ENCODE measurements at places on chromosomes 1 and 21.

DNA sequence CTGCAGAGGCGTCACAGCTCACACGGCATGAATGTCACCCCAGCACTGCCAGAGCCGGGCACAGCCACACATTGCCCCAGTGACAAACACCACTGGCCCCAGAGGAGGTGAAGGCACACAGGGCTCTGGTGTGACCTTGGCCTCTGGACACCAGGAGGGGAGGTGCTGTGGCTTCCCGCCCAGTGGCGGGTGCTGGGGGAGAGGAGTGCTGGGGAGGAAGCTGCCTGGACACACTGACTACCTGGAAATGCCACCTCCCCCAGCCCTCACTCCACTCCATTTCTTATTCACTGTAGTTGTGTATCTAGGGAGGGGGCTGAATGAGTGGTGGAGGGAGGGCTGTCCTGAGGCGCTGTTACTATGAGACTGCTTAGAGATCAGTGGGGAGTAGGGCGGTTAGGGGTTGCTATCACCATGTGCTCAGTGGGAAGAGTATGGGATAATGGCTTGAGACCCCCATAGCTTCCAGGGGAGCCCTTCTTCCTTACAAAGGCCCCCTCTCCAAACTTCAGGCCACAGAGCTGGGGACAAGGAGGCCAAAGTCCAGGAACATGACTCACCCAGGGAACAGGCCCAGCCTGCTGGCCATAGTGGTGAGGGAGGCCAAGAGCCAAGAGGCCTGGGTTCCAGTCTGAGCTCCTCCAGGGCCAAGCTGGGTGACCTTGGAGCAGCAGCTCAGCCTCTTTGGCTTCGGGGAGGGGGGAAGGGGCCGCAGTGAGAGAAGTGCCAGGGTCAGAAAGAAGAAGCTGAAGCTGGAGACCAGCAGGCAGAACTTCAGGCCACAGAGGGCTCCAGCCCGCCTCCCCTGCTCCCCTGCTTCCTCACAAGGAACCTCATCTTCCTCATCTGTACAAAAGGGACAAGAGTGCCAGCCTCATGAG, 40.1 kb downstream of the AHDC1 start:
- no peak for DNase-seq

DNA sequence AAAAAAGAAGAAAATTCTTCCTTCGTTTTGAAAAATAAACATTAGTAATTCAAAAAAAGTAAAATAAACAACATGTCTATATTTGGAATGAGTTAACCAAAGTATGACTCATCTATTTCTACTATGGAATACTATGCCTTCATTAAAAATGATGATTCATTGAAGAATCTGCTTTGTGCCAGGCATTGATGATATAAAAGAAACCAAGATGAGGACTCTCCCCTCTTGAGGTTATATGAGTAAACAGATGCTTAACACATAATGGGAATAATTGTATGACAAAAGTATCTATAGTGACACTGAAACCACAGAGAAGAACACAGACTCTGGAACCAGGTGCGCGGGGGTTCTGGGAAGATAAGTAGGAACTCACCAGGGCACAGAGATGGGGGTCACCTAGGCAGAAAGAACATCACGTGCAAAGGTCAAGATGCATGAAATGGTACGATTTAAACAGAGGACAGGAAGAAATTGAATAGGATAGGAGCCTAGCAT, 18.8 kb downstream of the ELF3 start:
- DNase-seq, result no peak

DNA sequence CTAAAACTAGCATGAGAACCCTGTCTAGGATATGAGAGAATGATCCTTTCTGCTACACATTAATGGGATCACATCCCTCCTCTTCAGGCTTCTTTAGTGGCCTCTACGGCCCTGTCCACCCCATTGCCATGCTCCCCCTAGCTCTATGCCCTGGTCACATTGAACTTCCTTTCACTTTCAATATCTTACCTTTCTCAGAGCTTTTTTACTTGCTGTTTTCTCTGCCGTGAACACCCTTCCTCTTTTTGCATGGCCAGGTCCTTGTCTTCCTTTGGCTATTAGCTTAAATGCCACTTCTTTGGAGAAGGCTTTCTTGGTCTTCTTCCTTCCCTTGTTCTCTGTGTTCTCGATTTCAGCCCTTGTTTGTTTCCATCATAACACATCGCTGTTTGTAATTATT, 97.4 kb downstream of the GIPC2 start:
- no peak for DNase-seq

GRCh38 chr1:216653001-216653400, 70.2 kb downstream of the ESRRG start:
- no peak for DNase-seq

DNA sequence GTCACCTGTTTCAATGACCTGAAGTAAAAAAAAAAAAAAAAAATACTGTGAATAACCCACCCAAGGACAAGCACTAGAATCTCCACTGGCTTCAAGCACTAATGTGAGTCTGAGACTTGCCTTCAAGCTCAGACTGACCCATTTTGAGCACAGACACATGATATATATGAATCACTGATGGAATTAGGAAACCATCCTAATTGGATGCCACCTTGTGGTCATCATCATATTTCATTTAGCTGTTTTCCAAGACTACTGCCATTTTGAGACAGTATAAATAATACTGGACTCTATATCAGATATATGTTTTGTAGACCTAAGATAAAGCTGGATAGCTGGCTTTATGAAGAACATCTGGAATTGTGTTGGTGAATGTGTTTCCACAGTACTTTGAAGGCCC, 1232.0 kb downstream of the KCNT2 start:
- DNase-seq, result no peak

- DNase-seq, result no peak
These were observed 40.3 kb downstream of the XPR1 start for GRCh38 chr1:180672105-180672504.

- DNase-seq, result no peak
These were observed 122.2 kb upstream of the ADGRL4 start for GRCh38 chr1:79128722-79129121.

DNA sequence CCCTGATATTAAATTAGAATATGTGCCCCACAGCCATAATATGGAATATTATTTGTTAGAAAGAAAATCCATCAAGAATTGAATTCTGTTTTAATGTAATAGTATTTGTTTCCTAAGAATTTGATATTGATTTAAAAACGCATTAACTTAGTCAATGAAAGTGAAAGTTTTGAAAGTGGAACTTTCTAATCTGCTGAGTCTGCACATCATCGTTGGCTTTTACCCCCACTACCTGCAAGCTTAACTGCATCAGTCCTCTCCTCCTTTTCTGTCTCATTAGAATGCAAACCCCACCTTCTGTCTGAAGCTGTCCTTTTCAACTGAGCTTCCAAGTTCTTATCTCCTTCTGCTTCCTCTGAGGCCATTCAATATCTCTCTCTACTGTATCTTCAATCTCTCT, 42.5 kb downstream of the XCL1 start:
- DNase-seq, result no peak

- DNase-seq, result no peak
These were observed 36.0 kb downstream of the FAM177B start for GRCh38 chr1:222772996-222773379.

Data from dorsolateral prefrontal cortex (tissue), 122 donors.